ENCODE measurements at places on chromosomes 1 and 21. TPM values are rescaled to one million over a fixed set of nuclear protein-coding genes. Genes with fewer than 3 reads are reported as not detected.

Gene SLC30A10
- total RNA-seq: 0.09 TPM

Gene SIM2
- total RNA-seq: not detected

Gene LEPR
- 3.8 TPM for total RNA-seq

Gene RABGGTB
- total RNA-seq: 85.9 TPM

Gene RNF207
- 3.0 TPM for total RNA-seq

Gene F13B
- under 0.01 TPM for total RNA-seq

Gene TEDDM1
- not detected for total RNA-seq

Gene PTPN22
- 51.1 TPM for total RNA-seq

Gene GJA5
- 1.9 TPM for total RNA-seq

Gene DTL
- 23.4 TPM for total RNA-seq

Gene ARTN
- total RNA-seq: 0.19 TPM

Gene TPRG1L
- 8.5 TPM for total RNA-seq

Gene UTS2
- total RNA-seq: 1.1 TPM

Gene EDARADD
- 4.2 TPM for total RNA-seq

Gene PTGFR
- 0.14 TPM for total RNA-seq

Gene CCDC27
- total RNA-seq: not detected

Gene NAXE
- total RNA-seq: 64.4 TPM

Gene SH3BP5L
- 16.1 TPM for total RNA-seq

Gene ADAMTS4
- 0.61 TPM for total RNA-seq

Gene CLCNKB
- 0.05 TPM for total RNA-seq

Gene CHIA
- total RNA-seq: 0.05 TPM

Gene C1orf226
- 0.14 TPM for total RNA-seq

Gene SGIP1
- total RNA-seq: 0.57 TPM

Gene CLEC20A
- total RNA-seq: 0.28 TPM

Gene PIGR
- total RNA-seq: 0.24 TPM
